ENCODE measurements at places on chromosomes 7 and 10.

DNA sequence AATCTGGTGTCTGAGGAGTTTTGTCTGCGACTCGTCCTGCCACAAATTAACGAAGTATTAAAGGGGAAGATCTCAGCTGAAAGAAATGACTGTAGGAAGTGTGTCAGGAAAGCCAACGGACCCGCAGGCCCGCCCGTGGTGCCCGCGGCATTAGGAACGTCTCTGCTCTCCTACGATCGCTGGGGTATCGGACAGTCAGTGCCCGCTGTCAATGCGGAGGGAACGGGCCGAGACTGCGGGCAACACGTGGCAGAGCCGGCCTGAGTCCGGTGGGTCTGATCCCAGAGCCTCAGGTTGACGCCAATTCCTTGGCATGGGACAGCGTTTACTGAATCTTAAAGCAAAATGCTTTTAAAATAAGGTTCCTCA lies 128.7 kb downstream of the KBTBD2 start:
- DNase-seq, result no peak

DNA sequence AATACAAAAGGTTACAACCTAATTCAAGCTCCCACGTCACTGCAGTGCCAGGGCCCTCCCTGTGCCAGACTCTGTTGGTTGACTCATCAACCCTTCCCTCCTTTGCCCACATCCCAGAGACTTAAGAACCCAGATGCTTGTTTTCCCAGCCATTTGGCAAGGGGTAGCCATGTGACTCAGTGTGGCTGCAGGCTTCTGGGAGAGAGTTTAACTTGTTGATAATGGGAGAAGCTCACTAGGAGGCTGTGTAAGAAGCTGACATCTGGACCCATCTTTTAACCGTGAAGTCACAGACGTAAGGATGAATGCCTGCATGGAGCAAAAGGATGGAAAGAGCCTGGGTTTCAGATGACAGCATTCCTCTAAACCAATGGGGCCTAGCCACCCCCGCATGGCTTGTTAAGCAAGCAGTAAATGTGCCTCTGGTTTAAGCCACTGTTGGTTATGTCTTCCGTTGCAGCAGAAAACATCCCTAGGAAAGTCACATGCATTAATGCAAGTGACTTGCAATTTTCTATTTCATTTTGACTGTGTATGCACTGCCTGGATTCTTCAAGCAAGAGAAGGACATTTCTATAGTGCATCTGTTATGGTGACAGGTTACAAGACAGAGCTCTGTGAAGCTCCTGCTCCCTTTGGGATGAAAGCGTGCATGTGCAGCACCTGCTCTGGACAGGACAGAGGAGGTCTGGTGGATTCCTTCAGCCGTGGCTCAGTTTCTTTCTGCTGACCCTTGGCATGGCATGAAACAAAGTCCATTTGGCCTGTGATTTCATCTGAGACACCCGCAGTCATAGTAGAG lies 57.5 kb upstream of the CREB5 start:
- DNase-seq, result peak; percentile 11

- DNase-seq, result no peak
Observed at GRCh38 chr10:101969412-101969922, 86.5 kb downstream of the ARMH3 start.

- DNase-seq, result no peak
Observed at GRCh38 chr10:88082391-88082790, 219.0 kb downstream of the PTEN start.

- no peak for DNase-seq
Observed at GRCh38 chr10:11898372-11899066, 75.4 kb downstream of the PROSER2 start.

DNA sequence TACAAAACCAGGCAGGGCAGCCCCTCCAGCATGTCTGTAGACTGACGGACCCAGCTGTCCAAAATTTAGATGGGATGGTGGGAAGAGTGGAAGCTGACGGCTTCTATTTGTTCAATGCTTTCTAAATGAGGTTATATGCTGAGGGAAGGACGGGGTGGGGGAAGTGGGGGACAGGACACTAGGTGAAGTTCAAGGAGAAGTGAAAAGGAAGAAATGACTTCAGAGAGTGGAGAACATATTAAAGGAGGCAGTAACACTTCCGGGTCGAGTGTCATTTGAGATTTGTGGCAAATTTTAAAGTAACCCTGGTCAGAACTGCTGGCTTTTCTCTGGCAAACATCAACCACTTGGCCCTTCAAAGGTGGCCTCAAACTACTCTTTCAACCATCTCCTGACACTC lies 9.4 kb downstream of the PIP4K2A start:
- no peak for DNase-seq

- no peak for DNase-seq
Observed at GRCh38 chr10:61529208-61529607, 76.0 kb upstream of the TMEM26 start.

DNA sequence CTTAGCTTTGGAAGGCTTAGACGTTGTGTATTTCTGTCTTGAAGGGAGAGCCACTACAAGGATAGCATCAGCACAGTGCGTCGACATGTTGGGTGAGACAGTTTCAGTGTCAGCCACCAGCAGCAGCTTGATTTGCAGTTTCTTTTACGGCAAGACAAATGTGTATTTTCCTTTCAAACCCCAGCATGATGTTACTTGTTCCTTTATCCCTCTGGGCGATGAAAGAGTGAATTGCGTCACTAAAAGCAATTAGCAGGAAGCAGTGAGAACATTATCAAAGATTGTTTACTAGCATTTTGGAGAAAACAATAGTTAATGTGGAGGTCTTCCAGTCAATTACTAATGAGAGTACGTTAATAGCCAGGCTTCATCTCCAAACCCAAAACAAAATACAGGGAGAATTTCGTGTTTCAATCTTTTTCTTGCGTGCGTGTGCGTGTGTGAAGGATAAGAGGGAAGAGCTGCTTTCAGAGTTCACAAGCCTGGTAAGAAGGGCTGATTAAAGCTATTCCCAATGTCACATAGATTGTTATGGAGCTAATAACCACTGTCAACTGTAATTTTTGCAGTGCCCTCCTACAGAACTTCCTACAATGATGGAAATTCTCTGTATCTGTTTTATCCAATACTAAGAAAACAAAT lies 157.1 kb upstream of the AOAH start:
- DNase-seq, result no peak

GRCh38 chr10:103895411-103896186 lies 22.4 kb downstream of the STN1 start:
- DNase-seq, result no peak

DNA sequence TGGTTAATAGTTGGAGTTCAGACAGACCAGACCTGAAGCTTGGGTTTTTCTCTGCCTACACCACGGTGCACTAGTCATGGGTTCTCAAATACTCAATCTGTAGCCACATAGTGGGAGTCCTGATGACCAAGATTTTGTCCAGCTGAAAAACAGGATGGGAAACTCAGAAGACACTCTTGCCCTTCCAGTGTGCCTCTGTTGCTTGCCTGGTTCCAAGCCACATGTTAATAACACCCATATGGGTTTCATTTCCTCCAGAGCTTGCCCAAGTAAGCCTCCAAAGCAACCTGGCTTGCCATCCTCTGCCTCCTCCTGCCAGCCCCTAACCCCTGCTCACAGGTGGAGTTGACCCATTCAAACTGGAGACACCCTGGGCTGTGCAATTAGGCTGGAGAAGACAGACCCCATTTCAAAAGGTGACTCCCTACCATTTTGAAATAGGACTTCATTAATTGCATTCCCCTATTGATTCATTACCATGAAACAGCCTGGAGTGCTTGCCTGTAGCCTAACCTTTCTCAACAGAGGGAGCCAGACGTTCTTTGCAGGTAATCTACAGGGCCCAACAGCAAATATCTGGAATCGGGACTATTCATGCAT lies 108.0 kb upstream of the HABP2 start:
- DNase-seq, result no peak

DNA sequence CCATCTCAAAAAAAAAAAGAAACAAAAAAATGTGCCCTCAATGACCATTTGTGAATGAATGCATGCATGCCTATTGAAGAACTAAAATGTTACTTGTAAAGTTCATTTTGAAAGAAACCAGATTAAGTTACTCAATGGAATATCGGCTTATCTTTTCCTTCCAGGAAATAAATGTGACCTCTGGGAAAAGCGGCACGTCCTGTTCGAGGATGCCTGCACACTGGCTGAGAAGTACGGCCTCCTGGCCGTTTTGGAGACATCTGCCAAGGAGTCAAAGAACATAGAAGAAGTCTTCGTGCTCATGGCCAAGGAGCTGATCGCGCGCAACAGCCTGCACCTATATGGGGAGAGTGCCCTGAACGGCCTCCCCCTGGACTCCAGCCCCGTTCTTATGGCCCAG lies 21.9 kb downstream of the RAB19 start:
- no peak for DNase-seq

DNA sequence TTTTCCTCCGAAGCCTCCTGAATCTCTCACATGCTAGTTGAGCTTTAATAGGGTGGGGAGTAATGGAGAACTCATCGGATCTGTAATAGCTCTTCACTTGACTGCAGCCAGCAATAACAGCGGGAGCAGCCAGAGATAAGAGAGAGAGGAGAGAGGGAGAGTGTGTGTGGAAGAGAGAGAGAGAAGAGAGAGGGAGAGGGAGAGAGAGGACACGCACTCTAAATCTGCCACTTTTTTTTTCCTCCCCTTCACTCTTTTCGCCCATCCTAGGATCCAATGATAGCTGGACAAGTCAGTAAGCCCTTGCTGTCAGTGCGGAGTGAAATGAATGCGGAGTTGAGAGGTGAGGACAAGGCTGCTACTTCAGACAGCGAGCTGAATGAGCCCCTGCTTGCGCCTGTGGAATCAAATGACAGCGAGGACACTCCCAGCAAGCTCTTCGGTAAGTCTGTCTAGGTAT lies 107.9 kb downstream of the POU6F2 start:
- no peak for DNase-seq

DNA sequence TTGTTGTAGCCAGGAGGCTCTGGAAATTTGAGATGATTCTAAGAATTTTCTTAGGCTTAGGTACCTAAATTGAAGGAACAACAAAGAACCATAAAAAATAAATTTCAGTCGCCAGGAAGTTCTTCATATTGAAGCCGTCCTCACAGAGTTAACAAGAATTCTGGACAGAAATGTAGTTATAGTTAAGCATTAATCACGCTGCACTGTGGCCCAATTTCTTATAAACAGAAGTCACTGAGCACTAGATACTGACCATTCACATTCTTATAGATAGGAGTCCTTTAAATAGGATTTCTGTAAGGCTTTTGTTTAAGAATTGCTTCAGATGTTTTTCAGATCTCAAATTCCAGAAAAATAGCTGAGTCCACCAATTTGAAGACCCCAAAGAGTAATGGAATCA lies 256.2 kb upstream of the PITRM1 start:
- DNase-seq, result no peak

DNA sequence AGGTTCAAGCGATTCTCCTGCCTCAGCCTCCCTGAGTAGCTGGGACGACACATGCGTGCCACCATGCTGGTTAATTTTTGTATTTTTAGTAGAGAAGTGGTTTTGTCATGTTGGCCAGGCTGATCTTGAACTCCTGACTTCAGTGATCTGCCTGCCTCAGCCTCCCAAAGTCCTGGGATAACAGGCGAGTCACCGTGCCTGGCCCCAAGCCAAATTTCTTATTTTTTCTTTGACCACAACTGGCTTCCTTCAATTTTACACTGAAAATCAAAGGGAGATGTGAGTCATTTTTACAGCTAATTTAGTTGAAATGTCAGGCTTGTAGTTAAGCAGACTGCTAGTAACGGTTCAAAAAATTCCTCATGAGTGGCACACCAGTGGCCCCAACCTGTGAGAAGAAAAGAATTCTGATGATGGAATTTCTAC lies 7.8 kb downstream of the RNF216 start:
- DNase-seq, result peak; percentile 70

- no peak for DNase-seq
Observed at GRCh38 chr7:120227255-120227654, 45.7 kb upstream of the KCND2 start.

GRCh38 chr10:61842755-61843497 lies 58.6 kb upstream of the ARID5B start:
- DNase-seq, result no peak

DNA sequence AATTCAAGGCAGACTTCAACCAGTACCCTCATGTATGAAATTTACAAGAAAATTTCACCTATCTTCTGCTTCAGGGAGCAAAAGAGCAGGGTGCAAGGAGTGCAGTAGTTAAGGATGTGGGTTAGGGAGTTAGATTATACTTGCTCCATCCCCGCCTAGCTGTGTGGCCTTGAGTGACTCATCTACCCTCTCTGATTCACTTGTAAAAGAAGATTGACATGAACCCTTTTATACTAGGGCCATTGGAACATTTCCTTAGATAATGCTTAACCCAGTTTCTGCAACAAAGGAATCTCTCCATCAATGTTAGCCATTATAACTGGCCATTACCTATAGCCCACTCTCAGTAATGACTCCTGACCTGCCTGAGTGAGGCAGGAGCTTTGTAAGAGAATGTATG lies 10.2 kb upstream of the HSPA12A start:
- DNase-seq, result no peak

GRCh38 chr10:19373988-19374387 lies 325.4 kb downstream of the MALRD1 start:
- DNase-seq, result no peak

DNA sequence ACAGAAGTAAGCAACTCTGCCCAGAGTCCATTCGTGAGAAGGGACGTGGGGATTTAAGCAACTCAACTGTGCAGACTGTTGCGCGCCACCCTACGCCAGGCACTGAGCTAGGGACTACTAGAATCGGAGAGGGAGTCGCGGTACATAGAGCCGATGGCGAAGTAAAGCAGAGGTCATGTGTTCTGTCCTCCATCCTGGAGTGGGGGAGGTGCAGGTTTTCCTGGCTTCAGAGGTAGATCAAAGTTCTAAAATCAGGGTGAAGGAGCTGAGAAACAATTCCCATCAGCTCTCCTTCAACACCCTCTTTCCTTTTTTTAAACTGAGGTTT lies 23.2 kb downstream of the SLC35G1 start:
- DNase-seq, result no peak

GRCh38 chr7:32036557-32036956 lies 33.6 kb downstream of the PDE1C start:
- DNase-seq, result no peak

- no peak for DNase-seq
Observed at GRCh38 chr7:118259115-118259514, 34.6 kb downstream of the ANKRD7 start.

- DNase-seq, result peak; percentile 31
Observed at GRCh38 chr7:140673063-140673773, 473 bp downstream of the ADCK2 start.

GRCh38 chr7:231030-231857 lies 38.9 kb downstream of the FAM20C start:
- no peak for DNase-seq

DNA sequence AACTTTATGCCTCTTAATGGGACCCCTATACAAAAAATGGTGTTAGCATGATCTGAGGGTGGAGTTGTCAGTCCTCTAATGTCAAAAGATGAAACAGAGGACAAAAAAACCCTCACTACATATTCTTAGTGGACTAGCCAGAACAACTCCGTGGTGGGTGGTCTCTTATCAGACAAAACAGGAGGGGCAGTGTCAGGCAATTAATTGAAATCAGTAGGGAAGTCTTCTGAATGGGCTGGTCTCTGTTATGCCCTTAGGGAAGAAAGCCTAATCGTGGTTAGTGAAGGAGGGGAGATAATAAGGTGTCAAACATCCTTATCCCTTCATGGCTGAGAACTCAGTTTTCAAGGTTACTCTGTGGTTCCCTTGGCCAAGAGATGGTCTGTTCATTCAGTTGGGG lies 909.4 kb downstream of the GRID1 start:
- no peak for DNase-seq

Data from A673 (cell line).